Muscle of back (tissue), 13 donors: ENCODE measurements at places on chromosomes 6 and 20. TPM values are rescaled to one million over a fixed set of nuclear protein-coding genes. Genes with fewer than 3 reads are reported as not detected.

GRCh38 chr6:30345852-30346251 is 896 bp downstream of the RPP21 start:
- DNase-seq: no peak

GRCh38 chr6:33507261-33507660 is 52.9 kb downstream of the ZBTB9 start:
- no peak for DNase-seq

DNA sequence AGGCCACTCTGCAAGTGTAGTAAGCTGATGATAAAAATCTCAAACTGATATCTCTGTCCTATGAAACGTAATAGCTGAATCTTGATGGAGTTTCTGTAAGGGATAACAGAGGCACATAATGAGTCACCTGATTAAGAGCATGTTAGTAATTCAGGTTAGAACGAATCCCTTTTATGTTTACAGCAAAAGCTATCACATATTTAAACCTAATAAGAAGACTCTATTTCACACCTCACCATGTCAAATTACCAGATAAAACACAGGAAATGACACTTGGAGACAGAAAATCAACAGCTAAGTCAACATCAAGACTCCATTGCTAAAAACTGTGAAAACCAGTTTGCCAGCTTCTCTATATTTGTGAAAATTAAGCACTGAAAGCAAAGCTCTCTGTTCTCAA is 11.8 kb downstream of the CST7 start:
- no peak for DNase-seq

GRCh38 chr6:38086346-38086745 is 266.8 kb downstream of the ZFAND3 start:
- DNase-seq: no peak

GRCh38 chr6:105274678-105275077 is 94.9 kb upstream of the POPDC3 start:
- DNase-seq: no peak

DNA sequence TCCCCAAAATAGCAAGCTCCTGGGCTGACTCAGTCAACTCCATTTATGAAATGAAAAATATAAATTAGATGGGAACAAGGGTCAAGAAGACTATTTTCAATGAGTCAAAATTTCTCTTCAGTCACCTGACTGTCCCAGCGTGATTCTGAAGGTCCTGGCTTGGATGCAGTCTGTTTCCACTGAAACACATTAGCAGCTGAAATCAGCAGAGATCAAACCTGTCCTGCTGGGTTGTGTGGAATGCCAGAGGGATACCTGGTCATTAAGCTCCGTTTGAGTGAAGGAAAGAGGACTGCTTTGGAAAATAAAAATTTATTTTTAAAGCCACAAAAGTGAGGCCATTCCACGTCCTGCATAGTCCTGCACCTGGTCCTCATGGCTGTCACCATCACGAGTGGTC is 37.4 kb downstream of the PXDC1 start:
- DNase-seq: no peak

- no peak for DNase-seq
Observed at GRCh38 chr20:45412653-45413052, 3.3 kb upstream of the PIGT start.

DNA sequence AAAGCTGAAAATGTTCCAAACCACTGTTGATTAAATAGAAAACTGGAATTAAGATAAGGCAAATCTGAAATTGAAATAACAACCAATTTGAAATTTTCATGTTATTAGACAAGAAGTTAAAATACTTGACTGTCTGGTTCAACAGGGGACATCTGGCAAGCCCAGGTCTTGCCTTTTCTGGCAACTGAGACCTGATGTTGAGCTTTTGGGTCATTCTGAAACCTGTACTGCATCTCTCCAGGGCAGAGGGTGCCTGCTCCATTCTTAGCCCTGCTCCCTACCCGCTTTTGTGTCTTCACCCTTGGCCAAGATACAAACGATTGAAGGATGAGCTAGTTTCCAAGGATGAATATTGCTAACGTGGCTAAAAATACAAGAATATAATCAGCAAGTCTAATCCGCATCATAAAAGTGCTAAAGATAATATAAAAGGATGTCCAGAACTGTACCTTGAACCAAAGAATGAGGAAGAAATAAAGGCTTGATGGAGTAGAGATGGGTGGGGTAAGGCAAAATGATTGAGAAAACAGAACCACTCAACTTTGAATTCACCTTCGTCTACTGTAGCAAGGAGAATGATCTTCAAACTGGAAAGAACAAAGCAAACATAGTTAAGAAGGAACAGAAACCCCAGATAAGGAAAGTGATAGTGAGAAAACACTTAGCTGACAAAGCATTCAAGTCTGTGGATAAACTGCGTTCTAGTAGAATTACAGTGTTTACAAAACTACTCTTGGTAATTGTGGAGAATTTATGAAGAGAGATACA is 109.8 kb upstream of the MAN1A1 start:
- DNase-seq: no peak

THBS2 gene
- polyA plus RNA-seq: 70.7 TPM

GRCh38 chr6:98037571-98037970 is 754.6 kb upstream of the MMS22L start:
- no peak for DNase-seq

- peak; percentile 49 for DNase-seq
Observed at GRCh38 chr6:142088858-142089216, 43.9 kb upstream of the GJE1 start.

GRCh38 chr6:75747152-75747992 is 1.7 kb upstream of the MYO6 start:
- no peak for DNase-seq

DNA sequence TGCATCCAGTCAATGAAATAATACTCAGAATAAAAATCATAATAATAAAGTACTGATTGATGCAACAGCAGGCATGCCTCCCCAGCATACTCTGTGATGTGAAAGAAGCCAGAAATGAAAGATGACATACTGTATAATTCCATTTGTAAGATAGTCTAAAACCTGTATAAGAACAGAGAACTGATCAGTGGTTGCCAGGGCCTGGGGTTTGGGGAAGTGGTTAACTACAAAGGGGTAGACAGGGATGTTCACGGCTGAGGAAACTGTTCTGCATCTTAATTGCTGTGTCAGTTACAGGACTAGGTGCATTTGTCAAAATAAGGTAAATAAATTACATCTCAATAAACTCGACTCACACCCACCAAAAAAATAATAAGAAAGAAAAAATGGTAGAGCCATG is 81.3 kb upstream of the BMP2 start:
- DNase-seq: no peak

HLA-DQB1 gene
- 2.0 TPM for polyA plus RNA-seq

DNA sequence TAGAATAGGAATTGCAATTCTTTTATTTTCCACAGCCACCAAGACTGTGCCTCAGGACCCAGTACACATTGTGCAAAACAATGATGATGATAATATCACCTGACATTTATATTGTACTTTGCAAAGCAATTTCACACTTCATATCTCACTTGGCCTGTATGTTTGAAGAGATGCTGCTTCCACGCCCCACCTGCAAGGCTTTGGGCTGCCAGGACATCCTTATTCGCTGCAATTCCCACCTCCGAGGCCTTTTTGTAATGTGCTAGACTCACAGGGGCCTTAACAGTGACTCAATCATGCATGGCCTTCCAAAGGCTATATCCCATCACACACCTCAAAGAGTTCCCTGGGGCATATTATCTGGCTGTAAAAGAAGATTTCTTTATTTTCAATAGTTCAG is 200.9 kb downstream of the MYLK4 start:
- no peak for DNase-seq

GRCh38 chr20:11738852-11739251 is 178.8 kb upstream of the BTBD3 start:
- DNase-seq: no peak

GRCh38 chr6:23013776-23014175 is 444.4 kb downstream of the HDGFL1 start:
- DNase-seq: peak; percentile 39

DNA sequence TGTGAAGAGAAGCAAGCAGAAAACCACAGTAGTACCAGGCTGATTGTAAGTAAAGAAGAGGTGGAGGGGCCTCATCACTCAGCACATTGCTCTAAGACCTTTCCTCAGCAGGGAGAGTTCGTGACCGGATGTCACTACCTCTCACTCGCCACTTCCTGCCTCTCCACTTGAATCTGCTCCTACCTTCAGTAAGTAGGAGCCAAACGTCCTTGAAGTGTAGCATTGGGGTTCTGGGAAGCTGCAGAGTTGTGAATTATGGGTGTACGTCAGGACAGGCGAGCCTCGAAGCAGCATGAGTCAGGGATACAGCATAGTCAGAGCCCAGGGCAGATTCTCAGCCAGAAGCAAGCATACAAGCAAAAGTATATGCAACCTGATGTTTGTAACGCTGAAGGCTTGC is 224.9 kb downstream of the PHACTR1 start:
- no peak for DNase-seq

PRDM1 gene
- 3.7 TPM for polyA plus RNA-seq

DNA sequence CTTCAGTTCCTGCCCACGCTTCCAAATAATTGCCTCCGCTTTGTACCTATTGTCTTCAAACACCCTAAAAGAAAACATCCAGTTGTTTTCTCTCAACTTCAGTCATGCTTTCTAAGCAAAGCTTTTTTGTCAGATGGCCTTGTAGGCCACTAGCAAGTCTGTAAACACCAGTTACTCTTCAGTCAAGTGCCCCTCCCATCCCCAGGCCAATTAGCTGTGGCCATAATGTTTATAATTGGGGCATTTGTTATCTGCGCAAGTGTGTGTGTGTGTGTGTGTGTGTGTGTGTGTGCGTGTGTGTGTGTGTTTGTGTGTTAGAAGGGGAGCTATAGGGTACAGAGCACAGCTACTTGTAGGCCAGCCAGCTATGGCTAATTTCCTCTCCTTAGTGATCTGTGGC is 272.4 kb upstream of the MARCKS start:
- no peak for DNase-seq

GRCh38 chr20:34310481-34311117 is 7.4 kb upstream of the AHCY start:
- no peak for DNase-seq

ME1 gene
- polyA plus RNA-seq: 2.1 TPM
